ENCODE measurements at places on chromosomes 11 and 22.

- DNase-seq, result no peak
Measured at GRCh38 chr11:122331079-122331478, 215.1 kb upstream of the BLID start.

- DNase-seq, result peak; percentile 78
Measured at GRCh38 chr22:50146439-50147238, 23.9 kb upstream of the PANX2 start.

GRCh38 chr11:95920460-95921105 is 3.3 kb downstream of the MTMR2 start:
- DNase-seq, result peak; percentile 46

DNA sequence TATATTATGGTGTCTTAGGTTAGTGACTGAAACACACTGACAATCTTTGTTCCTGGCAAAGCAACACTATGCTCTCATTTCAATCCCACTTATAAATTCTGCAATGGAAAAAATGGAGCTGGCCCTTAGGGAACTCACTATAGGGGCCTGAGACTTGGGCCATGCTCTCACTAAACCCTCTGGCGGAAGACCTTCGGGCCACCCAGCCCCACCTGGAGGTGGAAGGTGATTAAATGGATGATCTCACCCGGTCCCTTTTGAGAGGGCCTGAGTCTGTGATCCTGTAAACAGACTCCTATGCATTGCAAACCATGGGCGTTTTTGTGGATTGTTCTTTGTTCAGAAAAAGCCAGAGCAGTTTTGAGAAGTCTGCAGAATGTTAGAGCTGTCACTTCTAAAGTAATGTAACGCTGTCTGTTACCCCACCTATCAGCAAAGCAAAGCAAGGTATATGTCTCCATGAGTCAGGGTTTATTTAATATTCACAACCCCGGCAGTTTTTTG is 17.0 kb upstream of the CDON start:
- DNase-seq, result no peak

- no peak for DNase-seq
Measured at GRCh38 chr22:40211476-40212054, 33.8 kb downstream of the TNRC6B start.

- DNase-seq, result no peak
Measured at GRCh38 chr22:47290706-47291430, 528.4 kb downstream of the TBC1D22A start.

GRCh38 chr11:7436657-7437056 is 48.6 kb upstream of the OLFML1 start:
- DNase-seq, result no peak

DNA sequence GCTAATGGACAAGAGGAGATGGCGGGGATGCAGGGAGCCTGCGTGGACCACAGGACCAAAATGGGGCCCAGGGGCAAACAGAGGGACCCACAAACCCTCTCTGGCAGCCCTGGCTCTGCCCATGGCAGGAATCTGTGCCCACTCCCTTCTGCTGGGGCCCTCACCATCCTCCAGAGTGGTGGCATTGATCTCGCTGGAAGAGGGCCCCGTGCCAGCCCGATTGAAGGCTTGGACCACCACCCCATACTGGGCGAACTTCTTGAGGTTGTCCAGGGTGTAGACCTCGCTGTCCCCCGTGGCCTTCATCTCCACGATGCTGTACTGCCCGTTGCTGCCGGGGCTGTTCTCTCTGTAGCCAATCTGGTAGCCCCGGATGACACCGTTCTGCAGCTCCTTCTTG is 137.1 kb downstream of the CEP164 start:
- no peak for DNase-seq

DNA sequence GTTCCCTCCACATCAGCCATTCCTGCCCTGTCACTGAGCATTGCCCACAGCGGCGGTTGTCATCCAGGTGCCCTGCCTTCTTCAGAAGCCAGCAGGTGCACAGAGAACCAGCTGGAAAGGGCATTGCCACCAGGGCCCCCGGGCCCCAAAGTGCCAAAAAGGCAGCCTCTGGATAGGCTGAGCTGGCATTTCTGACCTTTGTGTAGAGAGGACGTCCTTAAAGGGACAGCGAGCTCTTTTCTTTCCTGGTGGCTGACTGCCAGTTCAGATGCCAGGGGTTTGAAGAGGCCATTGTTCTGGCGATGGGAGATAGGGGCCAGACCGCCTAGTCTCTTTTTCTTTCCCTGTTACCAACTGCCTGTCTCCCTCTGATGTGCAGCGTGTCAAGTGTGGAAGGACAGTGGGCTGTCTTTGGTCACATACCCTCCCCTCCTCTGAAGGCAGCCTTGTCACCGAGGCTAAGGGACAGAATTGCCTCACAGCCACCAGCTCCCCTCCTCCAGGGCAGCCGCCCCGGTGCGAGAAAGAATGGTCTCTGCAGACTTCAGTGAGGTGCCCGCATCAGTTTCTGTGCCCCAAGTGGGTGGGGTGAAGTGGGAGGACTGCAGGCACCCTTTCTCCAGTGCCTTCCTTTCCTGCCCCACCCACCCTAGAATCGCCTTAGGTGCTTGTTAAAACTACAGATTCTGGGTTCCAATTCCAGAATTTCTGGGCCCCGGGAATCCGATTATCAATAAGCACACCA is 109.6 kb downstream of the SCN3B start:
- DNase-seq, result no peak

- peak; percentile 44 for DNase-seq
Measured at GRCh38 chr22:17726006-17726927, 48.0 kb downstream of the BID start.

DNA sequence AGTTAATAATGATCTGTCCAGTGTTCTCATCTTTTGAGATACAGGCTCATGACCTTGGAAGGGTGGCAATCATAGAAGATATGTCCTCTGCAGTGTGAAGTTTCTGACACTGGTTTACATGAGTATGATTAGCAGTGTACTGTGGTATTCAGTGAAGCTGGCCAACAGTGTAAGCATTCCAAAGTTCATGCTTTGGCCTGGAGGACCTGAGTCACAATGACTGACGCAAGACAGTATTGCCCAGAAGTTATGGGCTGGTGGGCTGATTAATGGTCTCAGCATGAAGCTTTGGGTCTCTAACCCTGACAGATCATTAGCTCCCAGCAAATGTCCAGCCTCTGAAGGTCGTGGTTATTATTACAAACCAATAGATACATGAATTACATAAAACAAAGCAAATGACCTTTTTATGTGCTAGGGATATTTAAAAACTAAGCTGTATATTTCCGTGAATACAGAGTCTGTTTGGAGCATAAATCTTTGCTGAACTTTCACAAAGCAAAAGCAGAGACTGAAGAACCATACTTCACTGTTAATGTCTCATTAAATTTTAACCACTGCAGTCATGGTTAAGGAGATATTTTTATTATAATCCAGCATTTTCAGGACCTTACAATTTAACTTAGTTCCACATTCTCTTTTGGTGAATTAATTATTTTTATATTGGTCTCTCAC is 28.3 kb upstream of the USP47 start:
- DNase-seq, result peak; percentile 94

GRCh38 chr11:8732748-8733241 is 50.2 kb downstream of the RPL27A start:
- DNase-seq, result peak; percentile 59

- no peak for DNase-seq
Measured at GRCh38 chr22:22201930-22202343, 42.6 kb upstream of the VPREB1 start.

- DNase-seq, result no peak
Measured at GRCh38 chr11:65958291-65958690, 3.2 kb upstream of the SART1 start.

DNA sequence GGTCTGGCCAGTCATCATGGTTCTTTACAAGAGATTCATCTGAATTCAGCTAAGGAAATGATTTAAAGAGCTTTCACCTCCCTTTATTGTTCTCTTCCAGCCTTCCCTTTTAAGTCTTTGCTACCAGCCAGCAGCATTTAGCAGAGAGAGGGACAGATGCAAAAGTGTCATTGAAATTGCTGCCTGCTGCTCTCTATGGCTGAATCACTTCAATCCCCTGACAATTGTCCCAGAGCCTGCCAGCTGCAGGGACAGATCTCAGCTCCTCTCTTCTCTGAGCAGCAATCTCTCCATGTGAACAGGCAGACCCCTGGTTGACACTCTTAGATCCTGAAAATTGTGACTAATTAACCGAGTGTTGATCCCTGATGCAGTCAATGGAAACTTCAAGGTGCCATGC is 816.9 kb upstream of the CCDC90B start:
- DNase-seq, result no peak

Data from fibroblast of villous mesenchyme (primary cell).